ENCODE measurements at places on chromosomes 4 and X.
A peak's percentile ranks its signal among the peaks of the same experiment; 100 is the strongest.

DNA sequence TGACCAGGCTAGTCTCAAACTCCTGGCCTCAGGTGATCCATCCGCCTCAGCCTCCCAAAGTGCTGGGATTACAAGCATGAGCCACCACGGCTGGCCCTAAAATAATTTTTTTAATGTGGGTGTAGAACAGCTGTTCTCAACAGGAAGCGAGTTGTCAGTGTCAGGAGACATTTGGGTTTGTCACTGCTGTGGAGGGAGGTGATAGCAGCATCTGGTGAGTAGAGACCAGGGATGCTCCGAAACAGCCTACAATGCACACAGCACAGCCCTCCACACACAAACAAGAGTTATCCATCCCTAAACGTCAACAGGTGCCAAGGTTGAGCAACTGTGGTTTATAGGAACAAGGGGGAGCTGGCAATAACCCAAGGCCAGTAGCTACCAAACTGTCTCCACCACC is 243.4 kb upstream of the STS start:
- DNase-seq = no peak

DNA sequence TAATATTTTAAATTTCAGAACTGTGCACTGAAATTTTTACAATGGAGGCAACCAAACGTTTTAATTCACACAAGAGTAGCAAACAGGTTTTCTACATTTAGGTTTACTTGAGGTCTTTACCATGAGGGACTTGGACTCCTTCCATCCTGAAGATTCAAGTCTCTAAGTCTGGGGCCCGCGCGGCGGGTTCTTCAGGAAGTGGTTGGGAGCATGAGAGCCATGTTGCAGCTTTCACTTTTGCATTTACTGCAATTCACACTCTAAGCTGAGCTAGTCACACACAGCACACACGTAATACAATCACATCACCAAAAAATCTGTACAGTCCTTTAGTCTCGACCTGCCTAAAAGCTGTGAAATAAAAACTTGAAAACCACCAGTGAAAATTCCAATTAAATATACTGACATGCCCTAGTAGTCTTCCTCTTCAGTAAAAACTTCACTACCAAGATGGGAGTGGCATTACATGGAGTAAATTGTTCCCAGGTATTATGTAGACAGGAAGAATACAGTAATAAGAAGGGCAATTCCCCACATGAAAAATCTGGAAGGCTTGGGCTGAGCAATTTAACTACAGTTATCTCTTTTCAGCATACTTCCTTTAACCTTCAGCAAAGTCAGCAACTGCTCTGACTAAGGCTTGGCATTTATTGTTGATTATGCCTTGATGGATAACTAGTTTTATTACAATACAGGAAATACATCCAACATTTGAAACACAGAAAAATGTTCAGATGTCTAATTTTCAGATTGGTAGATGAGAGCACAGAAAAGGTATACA is 571.1 kb upstream of the DIPK2B start:
- DNase-seq = no peak

DNA sequence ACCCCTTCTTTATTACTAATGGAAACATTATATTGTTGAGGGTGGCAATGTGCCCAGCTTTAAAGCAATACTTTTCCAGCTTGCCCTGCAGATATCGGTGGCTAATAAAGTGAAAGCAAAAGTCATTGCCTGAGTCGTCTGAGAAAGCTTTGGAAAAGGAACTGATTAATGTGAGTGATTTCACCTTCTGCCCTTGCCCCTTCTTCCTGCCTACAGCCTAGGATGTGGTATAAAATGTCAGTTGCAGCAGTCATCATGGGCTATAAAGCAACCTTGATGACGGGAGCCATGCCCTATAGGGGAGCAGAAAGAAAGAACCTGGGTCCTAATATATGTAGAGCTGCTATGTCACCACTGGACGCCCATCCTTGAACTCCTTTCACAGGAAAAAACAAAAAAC is 132.4 kb upstream of the USP9X start:
- DNase-seq = no peak

DNA sequence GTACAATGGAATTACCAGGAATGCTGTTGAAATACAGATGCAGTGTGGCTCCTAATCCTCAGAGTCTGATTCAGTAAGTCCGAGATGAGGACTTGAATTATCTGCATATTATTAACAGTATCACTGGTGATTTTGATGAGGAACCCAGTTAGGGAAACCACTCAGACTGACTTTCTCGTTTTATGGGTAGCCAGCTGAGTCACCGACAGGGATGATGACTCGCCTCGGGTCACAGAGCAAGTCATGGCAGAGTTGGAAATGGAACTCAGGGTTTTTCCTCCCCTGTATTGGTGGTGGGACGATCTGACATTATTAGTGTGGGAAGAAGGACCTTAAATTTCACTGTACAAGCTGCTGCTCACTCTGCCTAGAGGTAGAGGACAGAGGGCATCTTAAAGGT is 51.3 kb downstream of the RTL9 start:
- no peak for DNase-seq

- no peak for DNase-seq
Measured at GRCh38 chr4:181202240-181202639, 1041.0 kb upstream of the TENM3 start.

DNA sequence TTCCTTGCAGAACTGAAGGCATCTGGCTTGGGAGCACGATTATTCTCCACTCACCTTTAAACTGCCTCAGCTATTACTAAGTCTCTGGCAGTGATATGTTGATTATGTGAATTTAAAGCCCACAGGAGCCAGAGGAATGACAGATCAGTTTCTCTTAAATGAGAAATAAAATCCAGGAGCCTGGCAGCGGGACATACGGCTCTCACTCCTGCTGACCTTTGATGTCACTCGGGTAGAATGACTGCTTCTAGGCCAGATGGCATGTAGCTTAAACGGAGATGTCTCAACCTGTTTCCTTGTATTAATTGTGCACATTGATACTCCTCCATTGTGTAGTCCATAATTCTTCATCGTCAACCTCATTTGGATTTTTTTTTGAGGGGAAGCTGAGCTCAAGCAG is 4.0 kb upstream of the CBLL2 start:
- no peak for DNase-seq

DNA sequence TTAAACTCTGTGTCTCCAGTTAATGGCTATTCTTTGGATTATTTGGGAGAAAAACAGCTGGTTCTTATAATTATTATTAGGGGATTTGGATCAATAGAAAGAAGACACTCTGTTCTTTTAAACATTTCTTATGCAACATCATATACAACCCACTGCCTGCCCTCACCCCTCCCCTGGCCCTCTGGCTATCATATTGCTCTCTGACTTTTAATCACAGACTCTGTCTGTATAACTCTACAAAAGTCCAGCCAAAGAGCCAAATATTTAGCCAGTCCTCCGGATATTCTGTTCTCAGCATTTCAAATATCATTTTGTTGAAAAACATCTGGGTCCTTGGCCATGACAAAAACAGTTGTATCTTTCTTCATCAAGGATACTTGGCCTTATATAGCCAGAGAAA is 19.0 kb upstream of the PACRGL start:
- no peak for DNase-seq

DNA sequence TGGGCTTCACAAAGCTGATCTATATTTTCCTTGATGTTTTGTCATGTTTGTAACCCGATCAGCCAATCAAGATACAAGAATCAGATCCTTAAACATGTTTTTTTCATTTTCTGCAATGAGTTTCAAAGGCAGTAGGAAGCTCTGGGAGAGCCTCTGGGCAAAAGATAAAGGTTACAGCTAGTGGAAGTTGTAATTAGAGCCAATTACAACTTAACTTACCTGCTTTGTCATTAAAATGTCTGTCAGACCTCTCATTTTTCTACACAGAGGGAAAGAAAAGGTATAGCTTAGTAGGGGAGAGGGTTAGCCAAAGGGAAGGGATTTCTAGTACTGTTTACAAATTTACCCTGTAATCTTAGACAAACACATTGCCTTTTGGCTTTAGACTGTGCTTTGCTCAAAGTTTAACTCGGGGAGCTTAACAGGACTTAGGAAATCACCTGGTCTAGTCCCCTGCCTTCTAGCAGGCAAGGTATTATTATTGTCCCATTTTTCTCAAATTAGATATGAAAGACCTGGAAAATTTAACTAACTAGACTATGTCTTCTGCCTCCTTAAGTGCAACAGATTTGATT is 55.8 kb downstream of the FGF16 start:
- no peak for DNase-seq

- DNase-seq = no peak
Measured at GRCh38 chr4:24262616-24263015, 321.7 kb downstream of the DHX15 start.

DNA sequence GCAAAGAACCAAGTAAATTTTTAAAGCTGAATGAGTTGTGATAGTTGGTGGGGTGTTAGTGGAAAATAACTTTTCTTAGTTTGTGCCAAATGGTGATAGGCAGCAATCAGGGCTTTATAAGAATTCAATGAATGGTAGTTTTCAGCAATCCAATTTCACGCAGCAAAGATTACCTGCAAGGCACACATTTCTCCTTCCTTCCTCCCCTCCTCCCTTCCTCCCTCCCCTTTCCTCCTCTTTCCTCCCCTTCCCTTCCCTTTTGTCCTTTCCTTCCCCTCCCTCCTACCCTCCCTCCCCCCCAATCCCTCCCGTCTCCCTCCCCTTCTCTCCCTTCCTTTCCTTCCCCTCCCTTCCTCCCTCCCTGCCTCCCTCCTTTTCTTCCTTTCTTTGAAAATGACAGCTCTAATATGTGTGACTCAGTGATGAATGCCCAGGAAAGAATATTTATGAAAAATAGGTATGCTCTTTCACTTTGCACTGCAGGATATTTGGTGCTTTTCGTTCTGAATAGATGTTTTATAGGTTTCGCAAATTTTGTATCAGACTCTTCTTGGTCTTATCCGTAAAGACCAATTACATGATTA is 168.1 kb downstream of the BMPR1B start:
- no peak for DNase-seq

GRCh38 chr4:27000122-27000521 is 139.5 kb downstream of the STIM2 start:
- no peak for DNase-seq

- no peak for DNase-seq
Measured at GRCh38 chr4:179071131-179071530, 1628.9 kb upstream of the AGA start.

DNA sequence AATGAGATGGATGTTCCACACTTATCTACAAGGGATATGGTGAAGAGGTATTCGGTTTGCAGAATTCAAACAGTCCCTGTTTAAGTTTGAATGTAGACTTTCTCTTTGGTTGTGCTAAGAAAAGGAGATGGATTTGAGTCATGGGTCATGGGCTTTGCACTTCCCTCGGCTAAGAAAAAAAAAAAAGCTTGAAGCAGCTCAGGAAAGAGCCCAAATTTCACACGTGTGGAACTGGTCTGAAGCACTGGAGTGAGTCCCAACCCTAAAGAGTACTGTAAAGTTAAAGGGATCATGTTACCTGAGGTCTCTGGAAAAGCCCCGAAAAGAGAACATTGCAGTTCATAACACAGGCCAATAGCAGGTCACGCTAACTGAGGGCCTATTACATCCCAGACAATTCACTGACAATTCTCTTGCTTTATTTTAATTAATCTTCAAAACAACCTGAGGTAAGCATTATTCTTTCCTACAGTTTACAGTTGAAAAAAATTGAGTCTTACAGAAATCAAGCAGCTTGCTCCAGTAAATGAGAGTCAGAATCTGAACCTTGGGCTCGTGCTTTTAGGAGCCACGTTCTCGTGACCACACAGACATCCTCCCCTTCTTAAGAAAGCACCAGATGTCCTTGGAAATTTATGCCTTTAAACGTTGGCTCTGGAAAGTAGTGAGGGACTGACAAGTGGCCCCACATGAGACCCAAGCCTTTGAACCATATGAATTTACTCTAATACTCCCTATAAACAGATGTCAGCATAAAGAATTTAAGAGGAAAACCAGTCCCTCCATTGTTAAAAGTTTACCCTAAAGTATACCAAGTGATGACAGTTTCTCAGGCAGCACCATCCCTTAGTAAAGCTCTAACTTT is 89.3 kb downstream of the MAD2L1 start:
- DNase-seq = no peak

GRCh38 chr4:3470244-3471097 is 7.4 kb downstream of the DOK7 start:
- no peak for DNase-seq

DNA sequence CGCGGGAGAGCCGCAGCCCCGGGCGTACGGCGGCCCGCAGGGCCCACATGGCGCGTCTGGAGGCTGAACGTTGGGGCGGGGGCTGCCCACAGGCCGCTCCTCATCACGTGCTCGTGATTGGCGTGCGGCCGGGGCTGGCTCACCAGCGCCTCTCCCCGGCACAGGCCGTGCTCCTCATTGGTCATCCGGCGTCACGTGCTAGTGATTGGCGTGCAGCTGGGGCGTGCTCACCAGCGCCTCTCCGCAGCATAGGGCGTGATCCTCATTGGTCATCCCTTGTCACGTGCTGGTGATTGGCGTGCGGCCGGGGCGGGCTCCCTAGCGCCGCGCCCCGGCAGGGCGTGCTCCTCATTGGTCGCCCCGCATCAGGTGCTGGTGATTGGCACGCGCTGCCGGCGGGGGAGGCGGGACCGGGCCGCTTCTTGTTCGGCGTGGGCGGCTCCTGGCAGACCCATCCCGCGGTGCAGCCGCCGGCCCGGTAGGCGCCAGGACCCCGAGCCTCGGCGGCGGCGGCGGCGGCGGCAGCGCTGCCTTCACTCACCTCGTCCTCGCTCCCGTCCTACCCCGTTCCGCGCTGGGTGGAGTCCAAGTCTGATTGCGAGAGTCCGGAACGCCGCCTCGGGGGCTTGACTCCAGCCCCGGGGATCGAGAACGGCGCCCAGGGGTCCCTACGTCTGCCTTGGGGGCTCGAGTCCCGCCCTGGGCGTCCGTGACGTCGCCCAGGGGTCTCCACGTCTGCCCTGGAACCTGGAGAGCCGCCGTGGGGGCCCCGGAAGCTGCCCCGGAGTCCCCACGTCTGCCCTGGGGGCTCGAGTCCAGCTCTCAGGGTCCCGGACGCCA is at the start of gene GTPBP6:
GTPBP6 (minus strand) TSS at position 58 of the 840 bp plus-strand sequence; CDS start at position 49, 9 bp downstream.
- peak; percentile 99 for DNase-seq

- no peak for DNase-seq
Measured at GRCh38 chrX:126820700-126821420, 1.3 kb downstream of the PRR32 start.

DNA sequence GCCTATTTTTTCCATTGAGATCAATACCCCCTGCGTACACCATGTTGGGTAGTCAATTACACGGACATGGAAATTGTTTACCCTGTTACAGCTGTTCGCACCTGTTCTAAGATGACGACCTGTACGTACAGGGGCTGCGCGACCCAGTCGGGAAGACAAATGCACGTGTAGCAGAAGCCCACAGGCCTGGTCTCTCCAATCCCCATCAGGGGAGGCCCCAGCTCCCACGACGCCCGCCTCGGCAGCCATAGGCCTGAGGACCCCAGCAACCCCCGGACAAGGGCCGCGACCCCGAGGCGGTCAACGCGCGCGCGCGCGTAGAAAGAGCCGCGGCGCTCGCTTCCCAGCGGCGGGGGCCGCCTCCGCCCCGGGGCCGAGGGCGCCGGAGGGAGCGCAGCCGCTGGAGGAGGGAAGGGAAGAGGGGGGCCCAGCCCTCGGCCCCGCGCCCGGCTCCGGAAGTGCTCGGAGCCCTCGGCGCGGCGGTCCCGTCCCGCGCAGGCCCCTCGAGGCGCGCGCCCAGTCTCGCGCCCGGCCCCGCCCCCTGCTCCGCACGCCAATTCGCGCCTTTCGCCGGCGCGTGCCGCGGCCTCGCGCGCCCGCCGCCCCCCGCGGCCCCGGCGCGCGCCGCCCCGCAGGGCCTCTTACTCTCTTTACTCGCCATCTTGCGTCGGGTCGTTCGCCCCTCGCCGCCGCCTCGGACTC is 618 bp downstream of the RBBP7 start:
- DNase-seq = peak; percentile 51

Data from frontal cortex (tissue), 4 donors.